Thymus (tissue), 14 donors: ENCODE measurements at places on chromosomes 2 and 18.
A peak's percentile ranks its signal among the peaks of the same experiment; 100 is the strongest.

GRCh38 chr2:19068206-19068605 lies 290.2 kb downstream of the OSR1 start:
- no peaks in the 10 kb centered on the region for H3K27me3 ChIP-seq
- no peaks in the 10 kb centered on the region for H3K4me1 ChIP-seq
- no peak for DNase-seq
- no peak overlapping the region for H3K4me3 ChIP-seq
- no peaks in the 10 kb centered on the region for H3K36me3 ChIP-seq

DNA sequence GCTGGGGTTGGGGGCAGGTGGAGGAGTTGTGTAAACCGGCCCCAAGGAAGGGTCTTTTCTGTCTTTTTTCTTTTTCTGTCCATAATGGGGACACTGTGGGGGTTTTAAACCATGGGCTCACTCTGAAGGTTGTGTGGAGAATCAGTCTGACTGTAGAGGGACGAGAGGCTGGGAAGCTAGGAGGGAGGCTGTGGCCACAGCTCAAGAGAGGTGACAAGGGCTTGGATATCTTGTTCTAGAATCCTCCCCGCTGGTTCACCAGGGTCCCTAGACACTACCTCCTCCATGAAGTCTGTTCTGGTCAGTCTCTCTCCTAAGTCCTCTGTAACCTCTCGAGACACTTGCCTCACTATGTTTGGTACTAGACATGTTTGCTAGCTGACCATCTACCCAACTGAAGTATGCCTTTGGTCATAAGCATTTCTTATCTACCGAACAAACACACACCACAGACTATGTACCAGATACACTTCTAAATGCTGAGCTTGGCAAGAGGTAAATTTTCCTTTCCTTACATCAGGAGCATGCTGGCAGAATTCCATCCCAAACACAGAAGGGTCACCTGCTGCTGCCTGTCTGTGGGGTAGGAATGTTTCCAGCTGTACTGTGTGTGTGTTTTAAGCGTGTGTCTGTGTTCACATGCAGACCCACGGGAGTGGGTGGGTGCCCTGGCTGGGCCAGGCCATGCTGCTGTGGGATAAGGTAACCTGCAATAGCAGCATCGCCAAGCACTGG lies 69.6 kb upstream of the MGAT4A start:
- H3K36me3 ChIP-seq, result no peaks in the 10 kb centered on the region
- H3K4me1 ChIP-seq, result peaks cover 66% of the 10 kb centered on the region

DNA sequence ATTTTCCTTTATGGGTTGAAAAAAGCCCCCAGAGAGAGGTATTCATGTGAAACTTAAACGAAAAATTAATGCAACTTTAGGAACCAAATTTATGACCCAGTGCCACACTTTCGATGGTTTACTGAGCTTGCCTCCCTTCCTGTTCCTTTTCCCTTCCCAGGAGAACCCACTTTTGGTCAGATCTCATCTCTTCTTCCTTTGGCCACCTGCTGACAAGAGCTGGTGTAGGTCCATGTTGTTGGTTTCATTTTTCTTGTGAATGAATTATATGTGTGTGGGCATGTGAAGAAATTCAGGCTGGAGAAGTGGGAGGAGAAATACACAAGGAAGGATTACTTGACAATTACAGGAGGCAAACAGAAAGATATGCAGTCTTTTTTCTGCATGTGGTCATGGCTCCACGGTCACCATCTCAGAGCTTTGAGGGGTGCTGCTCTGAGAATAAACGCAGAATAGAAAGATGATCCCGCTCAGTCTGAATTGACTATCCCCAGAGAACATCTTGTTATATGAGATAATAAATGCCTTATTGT lies 111.3 kb upstream of the TCF4 start:
- H3K4me1 ChIP-seq, result no peaks in the 10 kb centered on the region
- no peaks in the 10 kb centered on the region for H3K36me3 ChIP-seq
- no peak overlapping the region for H3K27ac ChIP-seq
- no peak overlapping the region for H3K4me3 ChIP-seq
- DNase-seq, result no peak

DNA sequence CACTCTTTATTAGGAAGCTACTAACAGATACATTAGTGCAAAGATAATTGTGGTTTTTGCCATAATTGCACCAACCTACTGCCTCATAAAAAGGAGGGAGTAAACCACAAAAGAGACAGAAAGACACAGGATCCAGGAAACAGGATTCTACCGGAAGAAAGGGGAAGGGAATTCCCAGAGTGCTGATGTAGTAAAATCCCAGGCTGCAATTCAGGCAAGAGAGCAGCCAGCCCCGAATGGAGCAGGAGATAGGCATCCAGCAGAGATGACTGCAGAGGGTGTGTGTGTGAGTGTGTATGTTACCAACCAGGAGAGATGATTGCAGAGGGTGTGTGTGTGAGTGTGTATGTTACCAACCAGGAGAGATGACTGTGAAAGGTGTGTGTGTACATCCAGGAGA lies 84.4 kb downstream of the KCNS3 start:
- no peaks in the 10 kb centered on the region for H3K36me3 ChIP-seq
- H3K4me3 ChIP-seq, result no peak overlapping the region
- no peak for DNase-seq
- no peaks in the 10 kb centered on the region for H3K27me3 ChIP-seq
- H3K4me1 ChIP-seq, result peaks cover 26% of the 10 kb centered on the region

GRCh38 chr2:16182841-16183240 lies 242.5 kb downstream of the MYCN start:
- no peaks in the 10 kb centered on the region for H3K27me3 ChIP-seq
- DNase-seq, result no peak
- no peaks in the 10 kb centered on the region for H3K36me3 ChIP-seq
- no peaks in the 10 kb centered on the region for H3K4me1 ChIP-seq
- H3K27ac ChIP-seq, result no peak overlapping the region

DNA sequence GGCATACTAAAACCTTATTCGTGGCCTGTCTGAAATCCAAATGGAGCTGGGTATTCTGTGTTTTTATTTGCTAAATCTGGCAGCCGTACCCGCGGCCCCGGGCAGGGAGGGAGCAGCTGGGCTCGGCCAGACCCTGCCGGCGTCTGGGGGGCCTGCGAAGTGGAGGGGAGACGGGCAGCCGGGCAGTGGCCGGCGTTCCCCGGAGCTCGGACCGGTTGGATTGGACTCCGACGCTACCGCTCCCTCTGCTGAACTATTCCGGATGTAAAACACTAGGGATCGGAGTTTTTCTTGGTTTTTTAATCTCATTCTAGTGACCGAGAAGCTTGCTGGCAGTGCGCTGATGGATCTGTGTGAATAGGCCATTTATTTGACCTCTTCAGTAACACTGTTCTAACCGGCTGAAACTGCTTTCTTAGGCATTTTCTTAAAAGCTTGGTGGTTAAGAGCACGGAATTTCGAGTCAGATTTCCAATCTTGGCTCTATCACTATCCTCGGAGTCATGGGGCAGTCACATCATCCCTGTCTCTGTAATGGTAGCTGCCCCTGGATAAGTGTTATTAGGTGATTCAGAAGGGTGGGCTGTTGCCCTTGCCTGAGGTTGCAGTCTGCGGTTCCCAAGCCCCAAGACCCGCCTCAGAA lies 694 bp downstream of the UNC50 start:
- H3K4me1 ChIP-seq, result peaks cover 24% of the 10 kb centered on the region
- no peaks in the 10 kb centered on the region for H3K27me3 ChIP-seq
- H3K27ac ChIP-seq, result peak overlapping the region; percentile 98
- peak overlapping the region; percentile 99 for H3K4me3 ChIP-seq
- DNase-seq, result no peak
- H3K36me3 ChIP-seq, result peaks cover 12% of the 10 kb centered on the region
